Cerebellum (tissue), 4 donors: ENCODE measurements at places on chromosomes 11 and 22.

- DNase-seq, result no peak
Observed at GRCh38 chr11:72950685-72951084, 136.5 kb downstream of the ATG16L2 start.

GRCh38 chr11:125072218-125072960 lies 9.3 kb downstream of the SLC37A2 start:
- DNase-seq, result no peak

DNA sequence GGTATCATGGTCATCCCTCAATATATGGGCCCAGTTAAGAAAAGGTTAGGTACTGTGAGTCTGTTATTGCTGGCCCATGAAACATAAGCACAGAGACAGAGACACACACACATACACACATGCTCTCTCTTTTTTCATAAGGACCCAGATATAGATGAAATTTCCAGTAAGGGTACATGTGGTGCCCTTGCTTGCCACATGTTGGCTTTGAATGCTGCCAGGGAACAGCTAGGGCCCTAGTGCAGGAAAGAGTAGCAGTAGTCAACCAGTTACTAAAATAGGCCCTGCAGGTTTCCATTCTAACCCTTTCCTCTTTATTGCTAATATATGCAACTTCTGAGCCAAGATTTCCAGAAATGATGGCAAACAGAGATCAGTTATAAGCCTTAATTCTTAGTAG lies 9.1 kb downstream of the SNX19 start:
- no peak for DNase-seq

- no peak for DNase-seq
Observed at GRCh38 chr22:27816552-27816951, 15.0 kb upstream of the MN1 start.
